ENCODE measurements at places on chromosomes 1 and 21.

DNA sequence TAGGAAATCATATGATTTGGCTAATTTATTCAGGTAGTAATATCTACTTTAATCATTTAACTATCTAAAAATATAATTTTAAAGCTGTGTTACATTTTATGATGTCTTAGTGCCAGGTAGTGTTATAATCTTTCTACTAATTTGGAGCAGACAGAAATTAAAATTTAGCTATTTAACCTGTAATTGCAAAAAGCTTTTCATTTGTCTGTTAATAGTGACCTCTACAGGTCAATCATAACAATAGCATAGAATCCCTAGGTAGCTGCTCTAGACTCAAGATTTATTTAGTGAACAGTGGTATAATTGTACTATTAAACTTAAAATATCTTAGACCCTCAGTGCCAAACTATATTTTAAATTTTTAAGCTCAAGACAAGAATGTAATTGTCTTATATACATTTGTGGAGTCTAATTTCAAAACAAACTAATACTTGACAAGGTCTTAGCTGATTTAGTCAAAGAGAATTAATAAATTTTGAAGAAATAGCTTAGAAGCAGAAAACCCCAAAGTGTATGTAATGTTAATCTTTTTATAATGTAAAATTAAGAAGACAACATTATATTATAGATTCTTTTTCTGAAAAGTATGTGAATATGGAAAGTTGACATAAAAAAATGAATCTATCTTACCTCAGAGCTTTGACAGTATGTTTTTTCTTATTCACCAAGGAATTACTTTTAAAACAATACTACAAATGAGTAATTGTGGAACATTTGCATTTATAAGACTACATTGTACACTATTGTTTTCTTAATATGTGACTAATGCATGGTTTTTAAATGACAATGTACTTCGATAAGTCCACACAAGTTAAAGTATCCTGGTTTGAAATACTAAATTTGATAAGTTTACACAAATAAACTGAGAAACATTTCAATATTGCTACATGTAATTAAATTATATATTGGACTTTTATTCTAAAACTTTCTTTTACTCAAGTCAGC is 64.1 kb upstream of the RNPC3 start:
- DNase-seq = peak; percentile 6

GRCh38 chr1:22628698-22629444 is 7.6 kb upstream of the C1QA start:
- DNase-seq = no peak

DNA sequence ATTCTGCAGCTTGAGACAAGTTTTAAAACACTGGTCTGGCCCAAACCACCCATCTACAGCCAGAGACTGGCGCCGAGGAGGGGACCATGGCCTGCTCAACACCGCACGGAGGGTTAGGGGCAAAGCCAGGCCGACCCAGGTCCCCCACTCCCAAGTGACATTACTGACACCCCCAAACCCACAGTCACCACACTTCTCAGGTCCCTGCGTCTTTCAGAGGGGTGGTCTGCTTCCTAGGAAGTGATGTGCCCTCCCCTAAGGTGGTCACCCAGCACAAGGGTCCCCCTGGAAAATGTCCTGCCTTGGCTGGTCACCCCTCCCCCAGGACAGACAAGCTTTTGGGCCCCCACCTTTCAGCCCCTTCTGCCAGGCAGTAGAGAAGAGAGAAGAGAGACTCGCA is 20.8 kb upstream of the EPHA2 start:
- DNase-seq = no peak

- no peak for DNase-seq
Measured at GRCh38 chr1:48105165-48105564, 108.0 kb upstream of the TRABD2B start.

DNA sequence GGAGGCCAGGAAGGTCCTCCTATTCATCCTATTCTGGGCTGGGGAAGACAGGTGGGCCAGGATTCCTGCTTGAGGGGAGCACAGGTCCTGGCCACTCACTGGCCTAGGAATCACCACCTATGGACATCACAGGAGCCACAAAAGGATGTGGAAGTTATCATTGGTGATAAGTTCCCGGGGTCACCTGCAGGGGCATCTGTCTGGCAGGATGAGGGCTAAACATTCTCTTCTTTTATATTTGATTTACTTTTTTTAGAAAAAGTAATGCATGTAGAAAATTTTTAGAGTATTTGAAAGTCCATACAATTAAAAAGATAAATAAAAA is 33.2 kb upstream of the KIAA0040 start:
- DNase-seq = no peak

- DNase-seq = no peak
Measured at GRCh38 chr1:244066954-244067716, 16.1 kb downstream of the ZBTB18 start.

GRCh38 chr1:230906226-230906625 is 37.9 kb upstream of the C1orf198 start:
- DNase-seq = no peak

DNA sequence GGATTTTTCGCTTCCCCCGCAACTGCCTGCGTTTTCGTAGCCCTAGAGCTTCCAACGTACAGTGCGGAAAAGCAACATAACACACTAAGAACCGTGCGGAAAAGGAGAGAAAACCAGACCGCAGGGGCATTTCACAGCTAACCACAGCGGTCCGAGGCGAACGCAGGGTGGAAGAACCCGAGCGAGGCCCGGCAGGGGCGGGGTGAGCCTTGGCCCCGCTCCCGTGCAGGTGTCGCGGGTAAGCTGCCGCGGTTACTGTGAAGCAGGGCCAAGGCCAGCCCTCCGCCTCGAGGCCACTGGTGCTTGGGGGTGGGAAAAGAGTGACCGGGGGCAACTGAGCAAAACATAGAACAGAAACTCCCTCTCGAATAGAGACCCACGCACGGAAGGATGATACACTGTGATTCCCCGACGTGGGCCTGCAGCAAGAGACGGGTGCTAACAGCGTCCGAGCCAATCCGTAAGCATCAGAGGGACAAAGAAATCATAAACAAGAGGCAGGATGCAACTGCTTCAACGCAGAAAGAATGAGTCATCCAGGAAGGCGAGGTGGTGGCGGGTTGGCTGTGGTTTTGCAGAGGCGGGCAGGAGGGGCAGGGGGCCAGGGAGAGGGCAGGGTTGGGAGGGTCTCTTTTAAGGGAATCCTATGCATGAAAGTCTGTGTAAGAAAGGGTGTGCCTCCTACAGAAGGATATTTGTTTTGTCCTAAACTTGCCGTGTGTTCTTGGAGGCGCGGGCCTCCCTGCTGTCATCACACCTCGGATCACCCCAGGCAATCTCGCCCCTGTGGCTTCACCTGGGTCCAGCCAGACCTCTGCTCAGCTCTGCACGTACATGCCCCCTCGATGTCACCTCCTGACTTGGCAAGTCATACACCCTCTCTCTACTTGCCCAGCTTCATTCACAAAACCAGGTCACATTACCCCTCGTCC is 7.3 kb downstream of the GNG4 start:
- DNase-seq = peak; percentile 61

DNA sequence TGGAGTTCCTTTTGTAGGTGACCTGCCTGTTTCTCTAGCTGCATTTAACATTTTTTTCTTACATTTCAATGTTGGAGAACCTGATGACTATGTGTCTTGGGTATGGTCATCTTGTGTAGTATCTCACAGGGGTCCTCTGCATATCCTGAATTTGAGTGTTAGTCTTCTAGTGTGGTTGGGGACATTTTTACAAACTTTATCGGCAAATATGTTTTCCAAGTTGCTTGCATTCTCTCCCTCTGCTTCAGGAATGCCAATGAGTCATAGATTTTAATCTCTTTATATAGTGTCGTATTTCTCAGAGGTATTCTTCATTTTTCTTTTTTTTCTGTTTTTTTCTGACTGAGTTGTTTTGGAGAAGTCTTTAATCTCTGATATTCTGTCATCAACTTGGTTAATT is 684.0 kb downstream of the NCAM2 start:
- no peak for DNase-seq

GRCh38 chr1:206469933-206470691 is at the start of gene IKBKE:
Gene IKBKE, plus strand, starts transcription at chr1:206470476. Its CDS starts 2,752 bp downstream, at chr1:206473228.
- no peak for DNase-seq

DNA sequence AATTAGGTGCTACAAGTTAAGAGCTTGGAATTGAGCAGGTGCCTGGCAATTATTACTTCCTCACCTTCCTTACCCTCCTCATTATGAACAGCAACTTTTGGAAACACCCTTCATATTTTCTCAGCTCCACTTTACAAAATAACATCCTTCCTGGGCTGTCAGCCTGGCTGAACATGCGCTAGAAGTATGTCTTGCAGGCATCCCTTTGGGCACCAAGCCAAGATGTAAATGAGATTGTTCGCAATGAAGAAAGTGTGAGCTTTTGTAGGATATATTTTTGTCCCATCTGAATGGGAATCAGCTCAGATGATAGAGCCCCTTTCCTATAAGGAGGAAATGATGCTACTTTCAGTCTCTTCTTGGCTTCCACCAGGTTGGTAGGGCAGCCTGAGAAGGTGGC is 245.9 kb downstream of the KAZN start:
- DNase-seq = no peak
